OCI-LY7 (cell line): ENCODE measurements at places on chromosomes 5 and 9. TPM values are rescaled to one million over a fixed set of nuclear protein-coding genes. Genes with fewer than 3 reads are reported as not detected.

The LMX1B gene
- not detected in 2 replicates for total RNA-seq

The GDNF gene
- not detected in 2 replicates for total RNA-seq

The MYMK gene
- total RNA-seq = not detected in 2 replicates

The ZNF454 gene
- not detected in 2 replicates for total RNA-seq

The CEP72 gene
- total RNA-seq = 41.1 and 42.7 TPM in 2 replicates

The STPG3 gene
- 1.7 and 2.7 TPM in 2 replicates for total RNA-seq

The CAMK2A gene
- not detected in 2 replicates for total RNA-seq

DNA sequence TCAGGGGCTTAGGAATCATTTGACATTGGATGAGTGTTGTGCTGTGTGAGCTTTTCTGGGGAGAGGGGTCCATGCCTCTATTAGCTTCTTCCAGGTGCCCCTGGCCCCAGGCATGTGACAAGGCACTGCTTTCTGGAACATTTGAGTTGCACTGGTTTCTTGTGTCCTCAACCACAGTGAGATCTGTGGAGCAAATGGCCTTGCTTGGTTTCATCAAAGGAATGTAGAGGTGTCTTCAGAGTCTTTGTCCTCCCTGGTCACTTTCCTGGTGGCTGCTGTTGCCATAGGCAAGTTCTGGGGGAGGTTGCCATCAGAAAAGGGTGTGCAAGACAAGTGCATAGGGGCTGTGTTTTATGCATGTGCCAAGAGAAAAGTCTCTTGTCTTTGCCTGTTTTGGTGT is 157.5 kb downstream of the MACROH2A1 start:
- no peak for DNase-seq

DNA sequence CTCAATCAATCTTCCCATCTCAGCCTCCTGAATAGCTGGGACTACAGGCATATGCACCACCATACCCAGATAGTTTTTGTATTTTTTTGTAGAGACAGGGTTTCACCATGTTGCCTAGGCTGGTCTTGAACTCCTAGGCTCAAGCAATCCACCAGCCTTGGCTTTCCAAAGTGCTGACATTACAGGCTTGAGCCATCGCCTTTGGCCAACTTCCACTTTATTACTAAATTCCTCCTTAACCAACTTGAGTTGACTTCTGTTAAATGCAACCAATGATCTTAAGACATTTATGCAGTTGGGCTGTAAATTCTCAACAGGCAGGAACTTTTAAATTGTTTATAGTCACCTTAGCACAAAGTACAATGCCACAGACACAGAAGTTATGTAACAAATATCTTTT is 2.8 kb downstream of the LARS1 start:
- no peak for DNase-seq

DNA sequence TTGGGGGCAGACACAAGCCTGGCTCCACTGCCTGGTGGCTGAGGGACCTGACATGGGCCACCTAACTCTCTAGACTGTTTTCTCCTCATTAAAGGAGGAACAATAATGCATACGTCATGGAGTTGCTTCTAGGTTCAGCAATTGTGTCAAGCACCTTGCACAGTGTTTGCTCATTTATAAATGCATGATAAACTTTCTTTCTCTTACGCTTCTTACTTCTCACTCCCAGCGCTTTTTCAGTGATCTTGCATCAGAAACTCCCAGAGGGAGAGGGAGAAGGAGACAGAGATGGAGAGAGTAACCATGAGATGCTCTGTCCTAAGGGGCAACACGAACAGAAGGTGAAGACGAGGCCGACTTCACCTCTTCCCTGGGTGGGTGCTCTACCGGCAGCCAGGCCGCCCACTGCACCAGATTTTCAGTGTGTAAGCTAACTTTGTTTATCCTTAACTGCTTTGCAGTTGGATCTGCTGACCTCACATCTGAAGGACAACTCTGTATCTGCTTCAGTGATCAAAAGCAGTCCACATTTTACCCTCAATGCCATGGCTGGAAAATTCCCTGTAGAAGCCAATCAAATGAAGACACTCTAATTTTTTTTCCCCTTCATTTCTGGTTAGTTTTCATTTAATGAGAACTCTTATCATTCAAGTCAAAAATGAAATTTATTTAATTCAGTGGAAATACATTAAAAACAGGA is 35.3 kb downstream of the MED27 start:
- DNase-seq = no peak

GRCh38 chr5:147481874-147482705 is 27.8 kb downstream of the DPYSL3 start:
- DNase-seq = no peak

- DNase-seq = no peak
Measured at GRCh38 chr5:80010754-80011392, 19.8 kb upstream of the MTX3 start.

DNA sequence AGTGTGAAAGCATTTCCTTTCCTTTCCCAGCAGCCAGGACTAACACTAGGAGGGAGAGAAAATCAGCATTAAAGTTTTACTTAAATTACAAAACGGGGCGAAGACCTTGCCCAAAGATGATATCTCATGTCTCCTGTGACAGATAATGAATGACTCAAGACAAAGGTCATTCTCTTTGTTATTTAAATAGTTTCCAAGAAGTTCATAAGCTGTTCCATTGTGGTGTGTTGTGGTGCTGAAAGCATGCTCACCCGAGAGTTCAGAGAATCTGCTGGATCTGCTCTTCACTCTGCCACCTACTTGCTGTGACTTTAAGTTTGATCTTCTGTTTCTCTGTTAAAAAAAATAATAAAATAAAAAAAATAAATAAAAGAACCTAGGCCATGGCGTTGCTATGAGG is 265.9 kb upstream of the NR4A3 start:
- DNase-seq = no peak
